Mesenteric fat pad (tissue), 1 donor: ENCODE measurements at places on chromosomes 4 and X. TPM values are rescaled to one million over a fixed set of nuclear protein-coding genes. Genes with fewer than 3 reads are reported as not detected.
A peak's percentile ranks its signal among the peaks of the same experiment; 100 is the strongest.

The PPP2R2C gene
- 1.1 TPM for total RNA-seq

GRCh38 chrX:84189125-84189524 lies 1.1 kb upstream of the RPS6KA6 start:
- DNase-seq: no peak

The TEX13C gene
- total RNA-seq: not detected

- DNase-seq: no peak
These were observed 201.5 kb upstream of the FAM241A start for GRCh38 chr4:111943796-111944203.

GRCh38 chrX:49727847-49728246 lies 32.1 kb upstream of the PAGE1 start:
- no peak for DNase-seq

The UGT2B15 gene
- not detected for total RNA-seq

The FAM47E gene
- total RNA-seq: 3.3 TPM

The DCX gene
- not detected for total RNA-seq

DNA sequence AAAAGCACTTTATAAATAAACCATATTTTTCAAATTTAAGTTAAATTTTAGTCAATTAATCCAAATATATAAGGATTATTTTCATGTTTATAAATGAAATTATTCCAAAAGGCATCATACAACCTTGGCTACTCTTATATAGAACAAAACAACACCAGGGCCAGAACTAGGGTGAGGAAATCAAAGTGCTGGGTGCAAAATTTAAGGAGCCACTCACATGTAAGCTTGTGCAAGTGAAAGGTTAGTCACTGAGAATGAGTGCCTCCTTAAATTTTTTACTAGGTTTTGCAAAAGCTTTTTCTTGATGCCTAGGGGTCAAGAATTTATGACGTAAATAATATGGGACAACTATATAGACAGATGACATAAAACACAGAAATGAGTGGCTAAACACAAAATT lies 83.4 kb upstream of the COX18 start:
- DNase-seq: no peak

DNA sequence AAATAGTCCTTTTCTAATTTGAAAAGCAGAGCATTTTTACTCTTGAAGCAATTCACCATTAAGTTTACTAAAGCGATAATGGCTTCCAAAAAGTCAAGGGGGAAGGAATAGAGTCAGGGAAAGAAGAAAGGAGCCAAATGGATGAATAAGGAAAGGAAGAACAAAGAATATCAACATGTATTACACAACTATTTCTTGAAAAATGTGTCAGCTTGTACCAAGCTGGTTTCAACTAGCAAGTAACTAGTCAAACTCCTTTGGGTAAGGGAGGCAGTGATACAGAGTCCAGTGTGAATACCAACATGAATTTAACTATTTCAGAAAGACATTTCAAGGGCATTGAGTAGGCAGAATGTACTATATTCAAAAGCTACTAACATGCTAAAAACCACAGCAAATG lies 112.1 kb downstream of the ARHGAP6 start:
- no peak for DNase-seq

The SASH3 gene
- total RNA-seq: 24.3 TPM

DNA sequence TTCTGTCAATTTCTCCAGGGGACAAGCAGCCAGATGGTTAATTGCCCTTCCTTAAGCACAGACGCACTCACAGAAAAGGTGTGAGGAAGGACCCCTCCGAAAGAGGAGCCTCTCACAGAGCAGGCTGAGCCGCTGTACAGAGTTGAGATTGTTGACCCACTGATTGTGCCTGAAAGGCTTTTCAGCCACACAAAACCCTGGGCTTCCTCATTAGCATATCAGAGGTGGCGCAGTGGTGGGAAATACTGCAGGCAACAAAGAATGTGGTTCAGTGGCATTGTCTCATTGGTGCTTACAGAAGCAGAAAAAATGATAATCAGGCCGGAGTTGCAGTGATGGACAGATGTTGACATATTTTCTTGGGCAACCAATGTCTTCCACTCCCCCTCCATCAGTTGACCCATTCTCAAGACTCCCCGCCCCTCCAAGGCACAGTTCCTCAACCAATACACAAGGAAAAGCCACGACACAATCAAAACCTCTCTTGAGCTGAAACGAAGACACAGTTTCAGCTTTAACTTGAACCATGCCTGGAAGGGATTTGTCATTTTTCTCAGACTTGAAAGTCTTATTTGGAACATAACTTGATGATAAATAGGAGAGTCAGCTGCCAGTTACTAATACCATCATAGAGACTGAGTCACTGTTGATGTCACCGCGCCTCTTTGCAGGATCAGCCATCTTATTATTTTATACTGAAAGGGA lies 53.1 kb downstream of the ATXN3L start:
- DNase-seq: no peak

The SLC34A2 gene
- total RNA-seq: not detected

The SLC49A3 gene
- 19.0 TPM for total RNA-seq

The MAGEB10 gene
- total RNA-seq: not detected

The LRRC66 gene
- total RNA-seq: 0.42 TPM

GRCh38 chr4:127870688-127871087 lies 10.0 kb upstream of the PLK4 start:
- DNase-seq: no peak

DNA sequence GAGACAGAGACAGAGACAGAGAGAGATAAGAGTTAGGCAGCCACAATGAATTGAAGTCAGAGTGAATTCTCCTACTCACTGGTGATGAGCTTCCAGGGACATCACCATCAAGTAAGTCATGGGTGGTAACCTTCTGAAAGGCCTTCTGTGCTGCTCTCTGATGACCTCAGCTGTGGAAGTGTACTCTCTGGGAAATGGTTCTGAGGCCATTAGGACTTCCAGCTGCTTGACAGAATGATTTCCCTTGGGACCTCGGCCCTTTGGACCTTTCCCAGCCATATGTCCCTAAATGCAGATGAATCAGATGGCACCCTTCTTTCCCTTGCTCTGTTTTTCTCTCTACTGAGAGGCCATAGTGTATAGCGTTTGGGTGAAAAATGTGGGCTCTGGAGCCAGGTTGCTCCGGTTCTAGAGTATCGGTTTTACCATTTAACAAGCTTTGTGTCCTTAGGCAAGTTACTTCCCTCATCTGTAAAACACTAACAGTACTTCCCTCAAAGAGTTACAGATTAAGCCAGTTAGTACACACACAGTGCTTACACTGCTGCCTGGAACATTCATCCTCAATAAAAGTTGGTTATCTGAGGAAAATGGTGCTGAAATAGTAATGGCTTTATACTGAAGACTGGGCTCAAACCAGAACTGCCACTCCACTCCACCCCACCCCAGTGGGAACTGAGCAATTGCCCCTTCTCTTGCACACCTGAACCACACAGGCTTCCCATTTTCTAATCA lies 7.6 kb downstream of the SEPTIN11 start:
- DNase-seq: no peak

DNA sequence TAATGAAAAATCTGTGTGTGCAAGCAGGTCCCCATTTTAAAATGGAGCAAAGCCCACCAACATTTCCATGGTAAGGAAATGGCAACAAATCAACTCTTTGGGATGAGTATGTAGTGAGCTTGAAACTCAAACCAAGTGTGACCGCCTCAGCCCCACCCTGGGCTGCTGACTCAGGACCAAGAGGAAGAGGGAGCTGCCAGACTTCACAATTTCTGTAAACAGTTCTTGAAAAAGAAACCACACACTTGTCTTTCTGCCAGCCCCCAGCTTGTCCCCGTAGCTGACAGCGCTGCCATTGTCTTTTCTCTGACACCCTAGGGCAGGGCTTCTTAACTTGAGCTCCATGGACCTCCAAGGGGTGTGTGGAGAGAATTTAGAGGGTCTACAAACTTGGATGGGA lies 10.3 kb downstream of the RTL5 start:
- peak; percentile 75 for DNase-seq

- DNase-seq: no peak
These were observed 157.6 kb downstream of the DCLK2 start for GRCh38 chr4:150235808-150236271.

- peak; percentile 57 for DNase-seq
These were observed 30.3 kb downstream of the RGS12 start for GRCh38 chr4:3323071-3323481.

GRCh38 chrX:149569770-149570169 lies 17.5 kb downstream of the MAGEA9B start:
- DNase-seq: no peak

DNA sequence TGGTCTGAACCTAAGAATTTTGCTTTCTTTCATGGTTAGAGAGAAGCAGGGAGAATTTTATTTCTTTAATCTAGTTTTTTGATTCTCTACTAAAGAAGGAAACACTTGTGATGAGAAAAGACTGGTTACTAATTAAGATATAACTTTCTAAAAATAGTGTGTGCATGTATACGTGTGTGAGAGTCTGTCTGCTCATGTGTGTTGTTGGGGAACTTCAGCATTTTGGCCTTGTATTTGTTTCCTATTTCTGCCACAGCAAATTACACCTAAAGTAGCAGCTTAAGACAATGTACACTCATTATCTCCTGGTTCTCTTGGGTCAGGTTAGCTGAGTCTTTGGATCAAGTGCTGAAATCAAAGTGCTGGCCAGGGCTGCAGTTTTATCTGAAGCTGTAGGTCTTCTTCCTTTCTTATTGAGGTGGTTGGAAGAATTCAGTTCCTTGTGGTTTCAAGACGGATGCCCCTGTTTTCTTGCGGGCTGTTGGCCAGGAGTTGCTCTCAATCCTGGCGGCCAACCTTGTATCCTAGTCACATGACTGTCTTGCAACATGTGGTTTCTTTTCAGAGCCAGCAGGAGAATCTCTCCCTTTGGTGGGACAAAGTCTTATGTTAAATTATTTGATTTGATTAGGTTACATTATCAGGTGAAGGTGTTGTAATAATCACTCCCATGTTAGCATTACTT lies 188.4 kb upstream of the CLNK start:
- DNase-seq: no peak

- DNase-seq: no peak
These were observed 13.1 kb downstream of the SLC25A5 start for GRCh38 chrX:119481323-119481801.

The CXCL6 gene
- total RNA-seq: 0.45 TPM

The STK32B gene
- total RNA-seq: 4.3 TPM

The SLC7A11 gene
- 0.93 TPM for total RNA-seq

- DNase-seq: no peak
These were observed 510.6 kb upstream of the DIPK2B start for GRCh38 chrX:45711231-45711630.

The SPON2 gene
- total RNA-seq: 27.3 TPM

- no peak for DNase-seq
These were observed 68.7 kb downstream of the PAK3 start for GRCh38 chrX:111164728-111165127.

DNA sequence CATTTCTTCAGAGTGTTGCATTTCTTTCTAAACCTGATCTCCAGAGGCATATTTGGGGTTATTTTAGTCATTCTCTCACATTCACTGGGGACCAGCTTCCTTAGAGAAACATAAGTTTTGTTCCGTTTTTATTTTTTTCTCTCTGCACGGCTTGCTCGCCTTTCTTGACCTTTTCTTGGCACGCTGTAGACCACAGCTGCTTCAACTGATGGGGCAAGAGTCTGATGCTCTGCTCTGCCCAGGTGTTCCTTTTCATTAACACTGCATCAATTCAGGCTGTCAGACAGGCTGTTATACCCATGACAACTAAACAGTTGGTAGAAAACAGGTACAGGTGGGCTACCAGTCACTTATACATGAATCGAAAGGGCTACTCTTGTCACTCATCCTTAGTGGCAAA lies 682.2 kb upstream of the DIAPH2 start:
- no peak for DNase-seq

DNA sequence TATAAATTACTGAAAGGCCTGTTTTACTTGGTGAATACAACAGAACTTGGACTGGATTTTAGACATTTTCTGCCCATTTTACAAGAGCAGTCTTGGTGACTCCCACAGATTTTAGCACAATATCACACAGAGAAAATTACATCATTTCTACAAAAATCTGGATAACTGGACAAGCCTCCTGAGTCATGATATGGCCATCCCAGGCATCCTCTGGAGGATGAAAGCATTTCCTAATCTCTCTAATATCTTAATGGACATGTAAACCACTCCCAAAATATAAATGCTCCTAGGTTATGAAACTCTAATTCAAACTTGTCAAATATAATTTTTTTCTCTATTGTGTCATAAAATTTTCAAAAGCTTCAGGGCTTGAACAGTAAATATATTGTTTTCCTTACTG lies 1170.8 kb upstream of the PCDH7 start:
- DNase-seq: no peak

GRCh38 chrX:154123241-154124219 lies 20.5 kb upstream of the OPN1LW start:
- no peak for DNase-seq

DNA sequence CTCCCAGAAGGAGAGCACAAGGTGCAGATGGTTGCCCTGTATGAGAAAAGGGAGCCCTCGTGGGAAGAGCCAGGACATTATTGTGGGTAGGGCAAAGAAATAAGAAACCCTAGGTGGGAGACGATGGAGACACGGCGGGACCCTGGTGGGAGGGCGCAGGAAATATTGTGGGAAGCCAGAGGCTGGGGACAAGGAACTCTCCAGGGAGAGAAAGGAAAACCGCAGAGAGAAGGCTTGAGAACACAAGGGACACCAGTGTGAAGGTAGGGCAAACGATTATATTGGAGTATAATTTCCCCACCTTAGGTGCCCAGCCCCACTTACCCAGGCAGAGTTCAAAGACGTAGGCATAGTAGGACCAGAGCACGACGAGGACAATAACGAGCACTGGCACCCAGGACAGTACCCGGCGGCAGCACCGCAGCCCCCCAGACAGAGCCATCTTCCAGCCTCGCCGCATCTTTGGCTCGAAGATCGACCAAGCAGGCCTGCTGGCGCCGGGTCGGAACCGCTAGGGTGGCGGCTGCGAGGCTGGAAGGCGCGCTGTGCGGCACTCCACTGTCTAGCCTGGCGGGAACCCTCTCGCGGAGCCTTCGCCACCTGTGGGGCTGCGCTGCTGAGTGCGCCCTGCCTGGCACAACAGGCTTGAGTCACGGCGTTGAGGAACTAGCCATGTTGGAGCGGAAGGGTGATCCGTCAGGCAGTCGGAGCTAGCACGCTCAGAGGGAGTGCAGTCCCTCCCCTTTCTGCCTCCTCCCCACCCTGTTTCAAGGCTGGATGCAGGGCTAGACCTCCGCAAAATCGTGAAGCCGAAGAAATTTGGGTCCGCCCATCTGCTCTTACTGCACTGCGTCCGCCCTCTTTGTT lies at the start of gene ZDHHC15:
Gene ZDHHC15, minus strand, starts transcription at position 473 of the 867 bp plus-strand sequence. Its CDS starts 13 bp downstream, at position 460.
- peak; percentile 90 for DNase-seq

DNA sequence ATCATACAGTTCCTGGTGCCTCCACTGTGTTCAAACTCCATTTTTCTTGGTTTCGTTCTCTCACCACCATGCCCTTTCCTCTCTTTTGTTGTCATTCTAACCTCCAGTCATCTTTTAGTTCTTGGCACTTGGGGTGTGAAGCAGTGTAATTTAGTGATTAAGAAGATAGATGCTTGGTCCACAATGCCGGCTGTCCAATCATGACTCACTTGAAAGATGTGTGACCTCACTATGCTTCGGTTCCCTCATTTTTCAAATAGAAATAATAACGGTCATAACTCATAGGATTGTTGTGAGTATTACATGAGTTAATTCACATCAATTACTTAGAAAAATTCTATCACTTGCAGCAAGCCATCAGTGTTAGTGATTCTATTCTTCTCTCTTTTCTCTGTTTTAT lies 327.8 kb downstream of the ADGRL3 start:
- DNase-seq: no peak
